Memory B cell (primary cell): ENCODE measurements at places on chromosomes 2 and 18.

DNA sequence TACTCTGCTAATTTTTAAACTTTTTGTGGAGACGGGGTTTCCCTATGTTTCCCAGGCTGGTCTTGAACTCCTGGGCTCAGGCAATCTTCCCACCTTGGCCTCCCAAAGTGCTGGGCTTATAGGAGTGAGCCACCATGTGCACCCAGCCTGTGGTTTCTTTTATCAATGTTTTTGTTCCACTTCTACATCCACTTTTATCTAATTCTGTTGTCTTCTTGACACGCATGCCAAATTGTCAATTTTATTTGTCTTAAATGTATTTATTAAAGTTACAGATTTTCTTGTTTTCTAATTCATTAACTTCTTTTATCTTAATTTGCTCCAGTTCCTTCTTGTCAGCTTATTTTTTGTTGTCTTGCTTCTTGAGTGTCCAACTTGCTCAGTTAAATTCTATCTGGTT lies 43.8 kb upstream of the ASPRV1 start:
- no peaks in the 10 kb centered on the region for H3K36me3 ChIP-seq
- H3K27me3 ChIP-seq, result no peaks in the 10 kb centered on the region
- no peak overlapping the region for H3K27ac ChIP-seq

DNA sequence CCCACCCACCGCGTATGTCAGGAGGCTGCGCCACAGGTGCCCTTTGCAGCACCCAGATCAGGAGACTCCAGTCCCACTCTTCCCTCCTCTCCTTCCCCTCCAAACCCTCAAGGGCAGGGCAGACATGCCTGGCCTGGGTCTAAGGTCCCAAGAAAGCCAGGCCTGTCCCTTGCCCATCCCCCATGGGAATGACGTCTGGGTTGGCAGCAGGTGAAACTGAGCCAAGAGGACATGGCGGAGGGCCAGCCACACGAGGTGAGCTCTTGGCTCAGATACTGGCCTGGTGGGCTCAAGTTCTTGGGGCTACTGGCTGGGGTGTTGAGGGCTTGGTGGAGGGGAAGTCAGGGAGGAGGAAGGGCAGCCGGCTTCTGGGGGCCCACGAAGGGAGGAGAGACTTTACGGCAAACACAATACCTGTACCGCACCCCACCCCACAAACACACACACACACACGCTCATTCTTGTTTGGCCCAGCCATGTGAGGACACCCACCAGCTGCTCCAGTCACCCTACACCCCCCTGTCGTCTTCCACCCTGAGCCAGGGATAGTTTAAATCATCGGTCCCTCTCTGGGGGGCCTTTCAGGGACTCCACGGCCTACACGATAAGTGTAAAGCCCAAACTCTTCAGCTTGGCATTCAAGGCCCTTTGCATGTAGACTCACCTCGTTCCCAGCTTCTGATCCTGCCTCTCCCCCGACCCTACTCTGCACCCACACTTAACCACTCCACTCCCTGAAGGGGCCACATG lies 24.1 kb upstream of the TNS1 start:
- H3K27ac ChIP-seq, result no peak overlapping the region
- H3K4me3 ChIP-seq, result no peak overlapping the region
- no peak for DNase-seq

DNA sequence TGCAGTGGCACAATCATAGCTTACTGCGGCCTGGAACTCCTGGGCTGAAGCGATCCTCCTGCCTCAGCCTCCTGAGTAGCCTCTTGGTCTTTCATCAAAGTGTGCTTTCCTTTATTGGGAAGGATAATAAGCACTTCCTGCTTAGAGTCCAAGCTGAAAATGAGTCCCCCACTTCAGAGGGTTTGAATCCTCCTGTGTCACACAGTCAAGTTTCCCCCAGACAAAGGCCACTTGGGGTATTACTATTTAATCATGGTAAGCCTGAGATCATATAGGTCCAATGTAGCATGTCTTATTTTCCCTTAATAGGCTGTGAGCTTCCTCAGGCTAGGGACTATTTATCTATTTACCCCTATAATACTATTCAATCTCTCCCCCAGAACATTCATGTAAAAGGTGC lies 11.4 kb upstream of the KIAA2012 start:
- H3K27ac ChIP-seq, result no peak overlapping the region
- no peak overlapping the region for H3K4me3 ChIP-seq
- no peak for DNase-seq

- H3K4me3 ChIP-seq, result no peak overlapping the region
- peaks cover 10% of the 10 kb centered on the region for H3K36me3 ChIP-seq
- no peak overlapping the region for H3K27ac ChIP-seq
- no peaks in the 10 kb centered on the region for H3K27me3 ChIP-seq
Measured at GRCh38 chr2:18927525-18928232, 338.3 kb upstream of the NT5C1B start.

GRCh38 chr2:100793982-100794381 lies 26.0 kb upstream of the NPAS2 start:
- no peak overlapping the region for H3K27ac ChIP-seq
- no peaks in the 10 kb centered on the region for H3K36me3 ChIP-seq
- DNase-seq, result no peak
- H3K27me3 ChIP-seq, result peaks cover 12% of the 10 kb centered on the region
- no peaks in the 10 kb centered on the region for H3K4me1 ChIP-seq

DNA sequence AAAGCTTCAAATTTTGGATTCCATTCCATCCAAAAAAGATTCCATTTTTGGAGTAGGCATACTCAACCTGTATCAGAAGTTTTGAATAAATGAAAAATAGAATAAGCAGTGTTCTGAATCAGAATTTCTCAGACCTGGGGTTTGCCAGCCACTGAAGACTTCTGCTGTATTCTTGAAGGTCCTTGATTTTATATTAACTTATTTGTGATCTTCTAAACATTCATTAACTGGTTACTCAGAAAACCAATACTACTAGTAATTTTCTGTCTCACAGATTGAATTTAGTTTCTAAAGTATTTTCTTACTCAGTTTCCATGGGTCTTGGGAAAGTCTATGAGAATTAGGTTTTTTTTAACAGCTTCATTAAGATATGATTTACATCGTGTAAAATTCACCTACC lies 60.9 kb downstream of the RIF1 start:
- DNase-seq, result no peak
- H3K4me3 ChIP-seq, result no peak overlapping the region
- peaks cover 4% of the 10 kb centered on the region for H3K4me1 ChIP-seq
- no peaks in the 10 kb centered on the region for H3K27me3 ChIP-seq
- H3K27ac ChIP-seq, result no peak overlapping the region

DNA sequence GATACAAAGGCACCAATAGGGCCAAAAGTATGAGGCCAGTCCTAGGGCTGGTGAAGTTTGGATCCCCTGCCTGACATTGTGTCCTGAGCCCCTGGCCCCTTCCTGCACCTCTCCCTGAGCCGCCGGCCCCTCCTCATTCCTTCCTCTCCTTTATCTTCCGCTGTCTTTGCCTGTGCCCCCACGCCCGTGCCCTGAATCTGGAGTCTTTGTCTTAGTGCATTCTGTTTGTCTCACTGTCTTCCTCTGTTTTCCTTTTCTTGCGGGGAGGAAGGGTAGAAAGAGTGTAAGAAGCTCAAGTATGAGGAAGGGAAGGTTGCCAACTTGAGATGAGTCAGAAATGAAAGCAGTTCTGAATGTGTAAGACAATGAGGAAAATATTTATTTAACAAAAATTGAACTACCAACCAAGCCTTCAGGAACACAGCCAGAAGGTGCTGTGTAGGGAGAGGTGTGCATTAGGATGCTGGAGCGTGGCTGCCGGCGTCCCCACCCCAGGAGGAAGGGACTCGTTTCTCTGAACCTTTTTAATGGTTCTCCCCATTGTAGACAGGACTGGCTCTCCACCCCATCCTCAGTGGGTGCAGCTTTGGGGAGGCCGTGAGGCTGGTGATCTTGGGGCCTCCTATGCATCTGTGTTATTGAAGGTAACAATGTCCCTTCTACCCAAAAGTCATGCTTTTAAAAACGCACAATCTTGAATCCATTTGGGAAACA lies 133.1 kb downstream of the NEDD4L start:
- no peak overlapping the region for H3K27ac ChIP-seq
- no peak overlapping the region for H3K4me3 ChIP-seq
- no peaks in the 10 kb centered on the region for H3K36me3 ChIP-seq
- DNase-seq, result no peak
- H3K27me3 ChIP-seq, result no peaks in the 10 kb centered on the region

DNA sequence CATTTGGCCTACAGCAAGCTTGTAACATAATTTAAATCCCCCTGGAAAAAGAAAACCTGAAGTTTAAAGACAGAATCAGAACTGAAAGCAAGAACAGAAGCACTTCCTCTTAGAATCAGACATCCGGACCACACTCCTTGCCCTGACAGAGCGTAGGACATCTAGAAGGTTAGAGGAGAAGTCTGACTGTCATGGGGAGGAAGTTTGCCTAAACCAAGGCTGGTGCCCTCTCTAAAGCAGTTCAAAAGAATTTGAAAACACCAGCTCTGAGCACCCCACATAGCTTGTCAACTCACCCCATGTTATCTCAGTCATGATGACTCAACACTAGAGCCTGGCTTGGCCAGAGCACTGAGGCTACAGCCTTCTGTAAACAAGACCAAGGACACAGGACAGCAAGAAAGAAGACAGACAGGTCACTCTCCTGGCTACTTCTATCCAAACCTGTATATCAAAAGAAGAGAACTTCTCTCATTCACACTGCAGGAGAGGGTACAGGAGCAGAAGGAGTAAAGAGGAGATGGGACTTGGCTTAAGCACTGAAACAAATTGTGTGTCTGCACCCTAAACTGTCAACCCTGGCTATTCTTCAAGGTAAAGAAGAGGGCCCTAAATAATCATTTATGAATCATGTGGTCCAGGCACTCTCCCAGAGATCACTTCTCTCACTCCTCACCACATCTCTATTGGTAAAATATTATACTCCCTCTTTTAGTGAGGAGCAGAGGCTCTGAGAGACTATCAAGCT lies 198.6 kb downstream of the MEMO1 start:
- peaks cover 10% of the 10 kb centered on the region for H3K4me1 ChIP-seq
- H3K4me3 ChIP-seq, result no peak overlapping the region
- peak overlapping the region; percentile 77 for H3K27ac ChIP-seq
- no peaks in the 10 kb centered on the region for H3K27me3 ChIP-seq

DNA sequence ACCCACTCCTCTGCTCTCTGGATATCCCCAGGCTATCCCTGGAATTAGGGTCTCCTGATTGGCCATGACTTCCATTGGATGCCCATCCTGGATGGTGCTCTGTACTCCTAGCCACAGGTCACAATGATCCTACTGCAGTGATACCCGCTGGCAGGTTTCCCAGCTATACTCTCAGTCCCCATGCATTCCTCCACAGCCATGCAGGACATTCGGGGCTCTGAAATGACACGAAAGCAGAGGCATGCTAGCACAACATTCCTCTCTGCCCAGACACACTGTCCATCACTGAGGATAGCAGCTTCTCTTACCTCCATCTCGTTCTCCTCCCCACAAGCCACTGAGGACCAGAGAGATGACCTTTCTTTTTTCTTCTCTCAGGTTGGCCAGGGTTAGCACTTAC lies 51.7 kb upstream of the SPATS2L start:
- H3K4me1 ChIP-seq, result no peaks in the 10 kb centered on the region
- H3K4me3 ChIP-seq, result no peak overlapping the region
- H3K27ac ChIP-seq, result no peak overlapping the region
- H3K36me3 ChIP-seq, result no peaks in the 10 kb centered on the region
- no peak for DNase-seq

GRCh38 chr2:5412001-5412400 lies 280.2 kb upstream of the SOX11 start:
- DNase-seq, result no peak
- H3K4me3 ChIP-seq, result no peak overlapping the region
- H3K27me3 ChIP-seq, result no peaks in the 10 kb centered on the region
- H3K36me3 ChIP-seq, result no peaks in the 10 kb centered on the region

DNA sequence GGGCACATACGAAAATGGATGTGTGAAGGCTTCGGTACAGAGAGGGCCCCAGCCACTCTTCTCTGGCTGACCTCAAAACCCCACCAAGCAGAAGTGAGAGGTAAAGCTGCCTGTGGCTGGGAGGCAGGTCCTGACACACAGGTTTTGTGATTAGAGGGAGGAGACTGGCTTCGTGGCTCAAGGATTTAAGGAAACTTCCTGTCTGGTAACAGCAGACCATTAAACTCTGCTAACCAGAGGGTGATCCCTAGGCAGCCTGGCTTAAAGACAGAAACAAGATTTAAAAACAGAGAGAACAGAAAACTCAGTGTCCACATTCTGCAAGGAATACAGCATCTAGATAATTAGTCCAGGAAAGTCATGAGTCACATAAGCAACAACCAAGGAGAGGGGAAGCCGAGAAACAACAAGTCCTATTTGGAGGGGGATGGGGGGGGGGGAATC lies 101.9 kb downstream of the NFATC1 start:
- H3K27ac ChIP-seq, result peak overlapping the region; percentile 93
- peaks cover 38% of the 10 kb centered on the region for H3K36me3 ChIP-seq
- no peaks in the 10 kb centered on the region for H3K27me3 ChIP-seq
- DNase-seq, result no peak
- H3K4me3 ChIP-seq, result peak overlapping the region; percentile 55
- peaks cover 21% of the 10 kb centered on the region for H3K4me1 ChIP-seq

DNA sequence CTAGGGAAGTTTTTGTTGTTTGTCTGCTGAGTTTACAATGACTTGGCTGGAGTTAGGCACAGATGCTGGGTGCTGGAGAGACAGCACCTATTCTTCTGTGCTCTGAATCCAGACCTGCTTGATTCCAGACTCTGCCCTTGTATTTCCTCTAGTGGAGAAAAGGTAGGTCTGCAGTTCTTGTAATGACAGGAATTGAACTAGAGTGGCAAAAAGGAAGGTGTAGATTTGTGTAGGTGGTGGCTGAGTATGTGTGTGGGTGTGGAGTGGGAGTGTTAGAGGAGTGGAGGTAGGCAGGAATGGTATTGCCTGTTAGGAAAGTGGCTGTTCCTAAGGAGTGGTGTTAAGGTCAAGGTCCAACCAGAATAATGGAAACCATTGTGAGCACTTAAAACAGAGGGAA lies 71.9 kb upstream of the LYPD6 start:
- peaks cover 16% of the 10 kb centered on the region for H3K27me3 ChIP-seq
- H3K4me3 ChIP-seq, result no peak overlapping the region
- H3K4me1 ChIP-seq, result peaks cover 3% of the 10 kb centered on the region
- no peak for DNase-seq
- no peak overlapping the region for H3K27ac ChIP-seq

DNA sequence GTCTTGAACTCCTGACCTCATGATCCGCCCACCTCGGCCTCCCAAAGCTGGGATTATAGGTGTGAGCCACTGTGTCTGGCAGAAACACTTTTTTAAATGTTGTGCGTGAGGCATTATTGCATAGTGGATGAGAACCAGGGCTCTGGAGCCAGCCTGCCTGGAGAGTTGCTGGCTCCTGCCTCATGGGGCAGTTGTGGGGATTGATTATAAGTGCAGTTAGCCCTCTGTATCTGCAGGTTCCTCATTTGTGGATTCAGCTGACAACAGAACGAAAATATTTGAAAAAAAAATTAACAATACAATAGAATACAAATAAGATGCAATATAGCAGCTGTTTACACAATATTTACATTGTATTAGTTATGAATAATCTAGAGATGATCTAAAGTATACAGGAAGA lies 129.4 kb upstream of the EML6 start:
- peak overlapping the region; percentile 50 for H3K27ac ChIP-seq
- H3K4me1 ChIP-seq, result peaks cover 57% of the 10 kb centered on the region
- DNase-seq, result no peak
- peaks cover 8% of the 10 kb centered on the region for H3K36me3 ChIP-seq
- peak overlapping the region; percentile 6 for H3K4me3 ChIP-seq
- no peaks in the 10 kb centered on the region for H3K27me3 ChIP-seq
